ENCODE measurements at places on chromosomes 3 and 15. TPM values are rescaled to one million over a fixed set of nuclear protein-coding genes. Genes with fewer than 3 reads are reported as not detected.

Gene CLSTN2
- 0.09 TPM for total RNA-seq

Gene GNAT1
- not detected for total RNA-seq

Gene TUSC7
- total RNA-seq: not detected

Gene PLIN1
- not detected for total RNA-seq

Gene RPP25
- total RNA-seq: 0.34 TPM

Gene GOLIM4
- 77.0 TPM for total RNA-seq

Gene STRIT1
- not detected for total RNA-seq

Gene SNURF
- 257 TPM for total RNA-seq

Gene CADM2
- total RNA-seq: 1.6 TPM

Gene LSAMP
- total RNA-seq: 10.7 TPM

Gene SEMA3B
- total RNA-seq: 36.9 TPM

Gene PODXL2
- total RNA-seq: 0.79 TPM

Gene OR5K2
- total RNA-seq: not detected

Gene KCNH8
- not detected for total RNA-seq

Gene CEP152
- 8.8 TPM for total RNA-seq

Gene TMEM40
- not detected for total RNA-seq

Gene PLCL2
- 19.5 TPM for total RNA-seq

Gene SMCO1
- total RNA-seq: not detected

Gene CLDN1
- total RNA-seq: 0.17 TPM

Gene LRRIQ4
- not detected for total RNA-seq

Gene ITPKA
- 5.2 TPM for total RNA-seq

Gene TRIM71
- not detected for total RNA-seq

Gene ARHGAP11A
- 5.4 TPM for total RNA-seq

Gene HCLS1
- not detected for total RNA-seq

Gene GPR62
- not detected for total RNA-seq

Gene CCDC54
- total RNA-seq: not detected
